NCI-H446 treated with DMSO at 0.1 percent for 48 hours (cell line): ENCODE measurements at places on chromosomes 12 and 14.

DNA sequence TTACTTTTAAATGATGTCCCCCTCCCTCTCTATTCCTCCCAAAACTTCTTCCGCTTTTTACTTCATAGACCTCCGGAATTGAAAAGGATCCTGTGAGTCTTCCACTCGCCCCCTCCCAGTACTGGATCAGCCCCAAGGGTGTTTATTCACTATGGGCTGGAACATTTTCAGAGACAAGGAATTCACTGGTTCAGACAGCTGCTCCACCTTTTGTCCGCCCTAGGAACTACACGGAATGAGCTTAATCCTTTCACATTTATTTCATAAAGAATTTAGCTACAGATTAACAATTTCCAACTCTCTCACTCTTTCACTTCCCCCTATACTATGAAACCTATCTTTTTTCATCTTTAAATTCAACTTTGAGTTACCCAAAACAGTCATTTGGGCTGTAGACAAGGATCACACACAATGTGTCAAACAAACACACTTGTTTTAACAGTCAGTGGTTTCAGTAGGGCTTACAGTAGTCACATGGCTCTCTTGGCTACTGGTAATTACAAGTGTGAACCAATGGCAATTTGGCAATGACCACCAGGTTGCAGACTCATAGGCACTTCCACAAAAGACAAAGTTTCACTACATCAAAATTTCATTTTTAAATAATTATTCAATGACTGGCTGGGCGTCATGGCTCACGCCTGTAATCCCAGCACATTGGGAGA, 20.6 kb downstream of the CNIH1 start:
- no peak for DNase-seq

GRCh38 chr12:1213618-1214205, 222.7 kb downstream of the ERC1 start:
- no peak for DNase-seq

GRCh38 chr12:126944684-126945083, 1322.3 kb upstream of the TMEM132C start:
- no peak for DNase-seq

DNA sequence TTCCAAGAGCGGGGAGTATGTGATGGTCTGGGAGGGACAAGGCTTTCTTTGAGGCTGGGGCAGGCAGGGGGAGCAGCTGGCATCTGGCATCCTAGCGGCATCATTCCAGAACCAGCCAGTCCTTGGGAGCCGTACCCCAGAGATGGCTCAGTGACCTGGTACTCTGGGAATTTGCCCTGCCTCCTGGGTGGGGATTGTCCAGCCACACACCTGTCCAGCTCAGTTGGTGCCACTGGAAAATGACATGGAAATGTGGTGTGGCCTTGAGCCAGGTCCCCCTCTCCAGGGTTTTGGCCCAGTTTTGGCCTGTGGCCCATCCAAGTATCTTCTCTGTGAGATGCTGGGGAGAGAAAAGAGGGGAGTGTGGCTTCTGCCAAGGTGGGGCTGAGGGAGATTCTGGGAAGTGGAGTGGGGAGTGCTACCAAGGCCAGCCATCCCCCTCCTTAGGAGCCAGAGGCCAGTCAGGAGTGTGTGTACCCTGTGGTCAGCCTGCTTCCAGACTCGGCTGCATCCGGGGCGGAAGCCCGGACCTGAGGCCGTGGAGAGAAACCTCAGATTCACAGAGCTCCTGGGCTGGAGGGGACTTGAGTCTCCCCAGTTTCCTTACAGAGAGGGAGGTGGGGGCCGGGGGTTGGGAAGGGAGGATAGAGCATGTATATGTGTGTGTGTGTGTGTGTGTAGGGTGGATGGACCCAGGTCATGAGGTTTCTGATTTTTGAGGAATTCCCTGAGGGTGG, 14.7 kb upstream of the KRT80 start:
- no peak for DNase-seq

- no peak for DNase-seq
Measured at GRCh38 chr12:47725893-47726292, 603 bp upstream of the ENDOU start.

DNA sequence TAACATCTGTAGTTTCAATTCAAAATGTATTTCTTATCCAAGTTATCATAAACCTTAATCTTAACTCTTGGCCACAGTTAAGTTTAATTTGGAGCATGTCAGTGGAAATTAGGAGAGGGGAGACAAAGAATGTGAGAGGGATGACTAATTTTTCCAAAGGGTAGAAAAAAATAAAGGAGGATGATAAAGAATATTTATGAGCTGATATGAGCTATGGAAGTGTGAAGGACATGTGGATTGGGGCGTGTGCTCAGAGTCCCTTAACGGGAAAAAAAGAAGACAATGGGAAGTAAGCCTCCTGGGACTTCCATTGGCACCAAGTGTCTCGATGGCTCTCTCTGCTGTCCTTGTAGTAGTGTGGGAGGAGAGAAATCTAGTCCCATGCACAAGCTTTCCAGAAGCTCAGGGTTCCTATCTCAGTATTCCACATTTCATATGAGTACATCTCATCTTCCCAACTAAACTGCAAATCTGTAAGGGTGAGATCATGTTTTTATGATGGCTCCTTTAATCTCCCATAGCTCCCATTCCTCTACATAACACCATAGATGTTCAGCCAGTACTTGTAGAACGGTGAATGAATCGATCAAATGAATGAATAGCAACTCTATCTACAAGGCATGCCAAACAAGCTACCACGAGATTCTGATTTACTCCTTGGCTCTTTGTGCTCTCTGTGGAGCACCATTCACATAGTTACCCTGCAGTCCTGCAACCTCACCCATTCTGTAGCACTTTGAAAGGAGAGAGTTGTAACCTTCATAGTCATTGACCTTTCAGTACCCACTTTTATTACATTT, 27.4 kb downstream of the BCL2L14 start:
- DNase-seq: no peak

DNA sequence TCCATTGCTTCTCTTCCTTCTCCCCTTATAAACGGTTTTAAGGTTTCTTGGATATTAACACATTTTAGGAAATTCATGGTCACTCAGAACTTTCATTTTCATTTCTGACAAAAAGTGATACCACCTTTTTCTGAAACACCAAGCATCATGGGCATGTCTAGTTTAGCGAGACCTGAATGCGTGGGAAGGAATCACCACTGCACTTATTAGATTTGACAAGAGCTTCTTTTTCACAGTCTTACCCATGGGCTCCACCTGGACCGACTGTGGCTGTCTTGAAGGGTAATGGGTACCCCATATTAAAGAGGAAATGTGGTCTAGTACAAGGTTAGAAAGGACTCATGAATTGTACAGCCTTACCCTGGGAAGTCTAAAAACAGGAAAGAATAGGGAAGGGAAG, 95.4 kb downstream of the KCNK10 start:
- no peak for DNase-seq

- no peak for DNase-seq
Measured at GRCh38 chr14:29030121-29030520, 263.5 kb downstream of the FOXG1 start.

GRCh38 chr12:113302886-113303640, 31.8 kb downstream of the SLC8B1 start:
- no peak for DNase-seq

DNA sequence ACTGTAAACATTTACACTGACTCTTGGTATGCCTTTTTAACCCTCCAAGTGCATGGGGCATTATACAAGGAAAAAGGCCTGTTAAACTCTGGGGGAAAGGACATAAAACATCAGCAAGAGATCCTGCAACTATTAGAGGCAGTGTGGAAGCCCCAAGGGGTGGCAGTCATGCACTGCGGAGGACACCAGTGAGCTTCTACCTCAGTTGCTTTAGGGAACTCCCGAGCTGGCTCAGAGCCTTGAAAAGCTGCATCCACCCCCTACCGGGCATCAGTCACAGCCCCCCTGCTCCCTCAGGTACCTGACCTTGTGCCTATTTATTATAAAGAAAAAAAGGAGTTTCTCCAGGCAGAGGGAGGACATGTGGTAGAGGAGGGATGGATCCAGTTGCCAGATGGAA, 695.6 kb upstream of the LMO3 start:
- no peak for DNase-seq

GRCh38 chr12:19410629-19411185, 28.6 kb upstream of the AEBP2 start:
- no peak for DNase-seq
